Suprapubic skin (tissue), 4 donors: ENCODE measurements at places on chromosomes 5 and 9.

DNA sequence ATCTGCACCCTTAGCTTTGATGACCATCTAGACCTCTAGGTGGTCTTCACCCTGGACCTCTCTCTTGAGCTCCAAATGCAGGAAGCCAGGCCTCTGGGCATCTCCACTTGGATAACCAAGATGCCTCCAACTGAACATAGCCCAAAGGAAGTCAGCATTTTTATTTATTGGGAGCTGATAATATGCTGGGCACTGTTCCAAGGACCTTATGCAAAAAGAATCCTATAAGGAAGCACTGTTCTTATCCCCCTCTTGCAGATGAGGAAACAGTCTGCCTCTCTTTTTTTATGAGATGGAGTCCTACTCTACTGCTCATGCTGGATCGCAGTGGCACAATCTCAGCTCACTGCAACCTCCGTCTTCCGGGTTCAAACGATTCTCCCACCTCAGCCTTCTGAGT, 219.9 kb downstream of the CDK5RAP2 start:
- H3K36me3 ChIP-seq: no peaks in the 10 kb centered on the region
- H3K4me1 ChIP-seq: no peaks in the 10 kb centered on the region
- DNase-seq: no peak
- no peak overlapping the region for H3K27ac ChIP-seq
- no peaks in the 10 kb centered on the region for H3K27me3 ChIP-seq

- H3K4me3 ChIP-seq: no peak overlapping the region
- DNase-seq: no peak
These were observed 24.1 kb upstream of the TRAF1 start for GRCh38 chr9:120950421-120951388.

- no peak overlapping the region for H3K4me3 ChIP-seq
- peaks cover 58% of the 10 kb centered on the region for H3K4me1 ChIP-seq
- H3K36me3 ChIP-seq: no peaks in the 10 kb centered on the region
- H3K27me3 ChIP-seq: no peaks in the 10 kb centered on the region
- no peak for DNase-seq
- H3K27ac ChIP-seq: no peak overlapping the region
These were observed 83.0 kb downstream of the DAB2IP start for GRCh38 chr9:121734465-121734864.

- no peak for DNase-seq
- no peaks in the 10 kb centered on the region for H3K36me3 ChIP-seq
- H3K27me3 ChIP-seq: no peaks in the 10 kb centered on the region
These were observed 807.4 kb downstream of the TLE1 start for GRCh38 chr9:80881940-80882339.

DNA sequence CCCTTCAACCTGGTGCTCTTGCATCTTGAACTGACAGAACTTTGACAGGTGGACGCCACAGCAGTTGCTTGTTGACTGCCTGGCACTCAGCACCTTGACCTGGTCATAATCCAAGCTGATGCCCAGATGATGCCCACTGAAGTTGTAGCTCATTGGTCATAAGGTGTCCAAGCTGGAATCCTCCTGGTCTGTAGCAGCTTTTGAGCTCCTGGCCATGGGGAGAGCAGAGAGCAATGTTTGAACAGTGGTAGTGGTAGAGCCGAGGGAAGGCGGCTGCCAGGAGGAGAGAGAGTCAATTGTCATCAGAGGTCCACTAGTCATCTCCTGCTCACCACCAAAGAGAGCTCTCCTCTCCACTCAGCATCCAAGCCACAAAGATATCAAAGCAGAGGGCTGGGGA, 23.3 kb downstream of the CSF2 start:
- H3K4me3 ChIP-seq: no peak overlapping the region
- no peaks in the 10 kb centered on the region for H3K36me3 ChIP-seq
- DNase-seq: no peak
- no peaks in the 10 kb centered on the region for H3K4me1 ChIP-seq
- no peak overlapping the region for H3K27ac ChIP-seq

DNA sequence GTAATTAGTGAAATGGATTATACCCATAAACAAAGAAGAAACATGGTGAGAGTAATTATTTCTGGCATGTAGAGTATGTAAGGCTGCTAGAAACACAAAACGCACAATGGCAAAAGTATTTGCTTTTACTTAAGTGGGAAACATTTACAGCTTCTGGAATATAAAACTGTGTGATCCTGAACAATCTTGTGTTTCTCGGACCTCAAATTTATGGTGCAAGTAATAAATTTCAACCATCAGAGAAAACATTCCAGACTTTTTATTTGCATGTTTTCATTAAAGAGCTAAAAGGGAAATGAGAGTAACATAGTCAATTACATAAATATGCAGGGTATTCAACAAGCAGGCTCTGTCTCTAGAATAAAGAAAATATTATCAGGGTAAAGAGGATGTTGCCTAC, 17.2 kb upstream of the PRR16 start:
- no peak overlapping the region for H3K27ac ChIP-seq
- no peak for DNase-seq
- H3K27me3 ChIP-seq: no peaks in the 10 kb centered on the region
- no peaks in the 10 kb centered on the region for H3K36me3 ChIP-seq

DNA sequence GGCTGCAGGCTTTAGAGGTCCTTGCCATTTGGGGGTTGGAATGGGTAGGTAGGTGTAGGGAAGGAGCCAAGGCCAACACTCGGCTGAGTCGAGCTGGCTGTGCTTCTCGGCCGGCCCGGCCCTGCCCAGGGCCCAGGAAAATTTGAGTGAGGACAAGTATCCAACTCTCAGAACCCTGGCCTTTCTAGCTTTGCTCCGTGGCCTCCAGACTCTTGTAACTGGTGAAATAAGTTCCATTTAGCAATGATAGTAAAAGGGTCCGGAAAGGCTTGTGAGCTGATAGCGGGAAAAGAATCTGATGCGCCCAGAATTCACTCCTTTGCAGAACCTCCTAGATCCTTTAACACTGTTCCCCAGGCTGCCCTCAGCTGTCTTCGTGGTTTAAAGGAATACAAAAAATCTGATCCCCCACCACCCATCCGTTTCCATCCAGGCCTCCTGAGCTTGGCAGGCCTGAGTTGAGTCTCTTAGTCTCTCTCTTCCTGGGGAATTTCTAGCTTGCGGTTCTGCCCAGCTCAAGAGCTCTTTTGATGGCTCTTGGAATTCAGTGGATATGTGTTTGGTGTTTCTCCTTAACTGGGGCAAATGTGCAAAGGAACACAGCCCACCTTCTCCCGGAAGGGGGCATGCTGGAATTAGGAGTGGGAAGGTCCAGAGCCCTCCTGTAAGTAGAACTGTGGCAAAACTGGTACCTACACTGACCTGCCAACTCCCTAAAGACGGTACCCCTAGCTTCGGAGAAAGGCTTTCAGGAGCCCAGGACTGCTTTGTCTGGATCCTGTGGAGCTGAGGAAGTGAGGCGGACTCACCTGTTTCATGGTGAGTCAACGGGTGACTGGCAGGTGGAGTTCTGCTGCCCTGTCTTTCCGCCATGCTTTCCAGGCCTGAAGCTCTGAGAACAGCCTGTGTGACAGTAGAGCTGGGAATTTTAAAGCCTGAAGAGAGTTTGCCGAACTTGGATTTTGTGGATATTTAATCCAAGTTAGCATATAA, 1.7 kb downstream of the DMRT3 start:
- peak overlapping the region; percentile 52 for H3K4me3 ChIP-seq
- H3K4me1 ChIP-seq: peaks cover 22% of the 10 kb centered on the region
- peaks cover 97% of the 10 kb centered on the region for H3K27me3 ChIP-seq

DNA sequence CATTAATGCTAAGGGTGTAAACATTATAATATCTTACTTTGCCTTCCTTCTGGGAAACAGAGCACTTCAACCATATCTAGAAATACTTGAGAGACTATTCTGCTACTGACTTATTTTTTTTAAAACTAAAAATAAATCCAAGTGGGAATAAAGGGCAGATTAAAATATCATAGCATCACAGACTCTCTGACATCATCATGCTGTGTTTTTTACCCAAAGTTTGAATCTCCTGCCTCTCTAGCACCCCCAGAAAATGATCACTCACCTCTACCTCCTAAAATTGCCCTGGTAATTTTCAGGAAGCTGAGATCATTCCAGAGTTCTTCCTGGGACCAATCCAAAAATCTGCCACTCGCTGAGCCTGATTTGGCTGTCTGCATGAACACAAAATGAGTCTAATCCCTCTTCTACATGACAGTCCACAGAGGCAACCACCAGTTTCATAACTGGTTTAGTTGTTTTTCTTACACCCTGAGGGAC, 813.8 kb upstream of the DMAC1 start:
- no peaks in the 10 kb centered on the region for H3K4me1 ChIP-seq
- H3K27ac ChIP-seq: no peak overlapping the region
- no peaks in the 10 kb centered on the region for H3K27me3 ChIP-seq
- DNase-seq: no peak
- H3K36me3 ChIP-seq: no peaks in the 10 kb centered on the region

GRCh38 chr5:135398160-135398854, 724 bp downstream of the MACROH2A1 start:
- no peaks in the 10 kb centered on the region for H3K36me3 ChIP-seq
- H3K27ac ChIP-seq: peak overlapping the region; percentile 89
- peak overlapping the region; percentile 91 for H3K4me3 ChIP-seq

- no peaks in the 10 kb centered on the region for H3K27me3 ChIP-seq
- no peaks in the 10 kb centered on the region for H3K36me3 ChIP-seq
- no peak overlapping the region for H3K27ac ChIP-seq
- DNase-seq: no peak
- H3K4me3 ChIP-seq: no peak overlapping the region
These were observed 182.5 kb downstream of the TMEM167A start for GRCh38 chr5:82894716-82895115.
